Thyroid gland (tissue), 4 donors: ENCODE measurements at places on chromosomes 3 and 15. TPM values are rescaled to one million over a fixed set of nuclear protein-coding genes. Genes with fewer than 3 reads are reported as not detected.

NOX5 gene
- total RNA-seq: 0.73 TPM

CXCR6 gene
- 2.1 TPM for total RNA-seq

DNA sequence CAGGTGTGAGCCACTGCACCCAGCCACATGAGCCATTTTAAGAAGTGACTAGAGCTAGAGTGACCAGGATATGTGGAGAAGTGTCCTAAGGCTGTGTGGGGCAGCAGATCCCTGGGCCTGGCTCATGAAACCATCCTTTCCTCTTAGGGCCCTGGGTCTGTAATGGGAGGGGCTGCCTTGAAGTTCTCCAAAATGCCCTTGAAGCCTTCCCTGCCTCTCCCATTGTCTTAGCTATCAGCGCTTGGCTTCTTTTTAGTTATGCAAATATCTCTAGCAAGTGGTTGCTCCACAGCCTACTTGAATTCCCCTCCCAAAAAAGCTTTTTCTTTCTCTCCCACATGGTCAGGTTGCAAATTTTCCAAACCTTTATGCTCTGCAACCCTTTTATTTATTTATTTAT lies 112.4 kb upstream of the SPATA16 start:
- DNase-seq: no peak

- no peak for DNase-seq
Observed at GRCh38 chr3:168950622-168951021, 712.9 kb downstream of the MECOM start.

DNA sequence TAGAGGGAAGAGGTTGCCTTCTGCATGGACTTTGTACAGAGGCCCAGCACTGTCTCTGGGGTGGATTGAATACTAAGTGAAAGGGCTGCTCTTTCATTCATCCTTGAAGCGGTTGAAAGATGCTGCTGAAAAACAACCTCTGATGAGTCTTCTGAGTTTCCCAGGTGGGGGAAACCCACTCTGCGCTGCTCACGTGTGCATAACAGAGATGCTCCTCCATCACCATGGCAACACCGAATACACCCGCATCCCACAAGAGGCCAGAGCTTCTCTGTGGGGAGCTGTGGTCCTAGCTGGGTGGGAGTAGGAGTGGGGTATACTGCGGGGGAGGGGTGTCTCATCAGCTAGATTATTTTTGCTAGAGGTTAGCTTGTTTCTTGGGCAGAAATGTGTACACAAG lies 6.1 kb upstream of the SYN2 start:
- no peak for DNase-seq

DNA sequence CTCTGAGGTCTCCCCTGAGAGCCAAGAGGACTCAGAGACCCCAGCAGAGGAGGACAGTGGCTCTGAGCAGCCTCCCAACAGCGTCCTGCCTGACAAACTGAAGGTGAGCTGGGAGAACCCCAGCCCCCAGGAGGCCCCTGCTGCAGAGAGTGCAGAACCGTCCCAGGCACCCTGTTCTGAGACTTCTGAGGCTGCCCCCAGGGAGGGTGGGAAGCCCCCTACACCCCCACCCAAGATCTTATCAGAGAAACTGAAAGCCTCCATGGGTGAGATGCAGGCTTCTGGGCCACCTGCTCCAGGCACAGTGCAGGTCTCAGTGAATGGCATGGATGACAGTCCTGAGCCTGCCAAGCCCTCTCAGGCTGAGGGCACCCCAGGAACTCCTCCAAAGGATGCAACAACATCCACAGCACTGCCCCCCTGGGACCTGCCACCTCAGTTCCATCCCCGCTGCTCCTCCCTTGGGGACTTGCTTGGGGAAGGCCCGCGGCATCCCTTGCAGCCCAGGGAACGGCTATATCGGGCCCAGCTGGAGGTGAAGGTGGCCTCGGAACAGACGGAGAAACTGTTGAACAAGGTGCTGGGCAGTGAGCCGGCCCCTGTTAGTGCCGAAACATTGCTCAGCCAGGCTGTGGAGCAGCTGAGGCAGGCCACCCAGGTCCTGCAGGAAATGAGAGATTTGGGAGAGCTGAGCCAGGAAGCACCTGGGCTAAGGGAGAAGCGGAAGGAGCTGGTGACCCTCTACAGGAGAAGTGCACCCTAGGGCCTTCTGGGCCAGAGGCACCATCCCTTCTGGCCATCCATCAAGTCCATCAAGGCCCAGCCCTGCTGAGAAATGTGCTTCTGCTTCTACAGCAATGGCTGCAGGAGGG lies 23.6 kb downstream of the PLEKHO2 start:
- no peak for DNase-seq

GRCh38 chr3:106206613-106207012 lies 337.8 kb upstream of the CBLB start:
- no peak for DNase-seq

DNA sequence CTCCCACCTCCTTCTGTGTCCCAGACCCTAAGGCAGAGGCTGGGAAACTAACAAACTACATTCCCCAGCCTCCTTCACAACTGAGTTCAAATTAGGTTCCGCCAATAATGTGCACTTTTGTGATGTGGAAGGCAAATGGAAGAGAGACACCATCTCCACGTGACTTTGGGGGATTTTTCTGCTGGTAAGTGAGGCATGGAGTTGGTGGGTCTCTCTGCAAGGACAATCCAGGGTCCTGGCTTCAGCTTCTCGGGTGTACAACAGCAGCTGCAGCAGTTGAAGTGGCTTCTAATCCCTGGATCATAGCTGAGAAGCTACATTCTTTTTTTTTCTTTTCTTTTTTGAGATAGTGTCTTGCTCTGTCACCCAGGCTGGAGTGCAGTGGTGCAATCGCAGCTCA lies 58.9 kb upstream of the GATA2 start:
- no peak for DNase-seq

- peak; percentile 59 for DNase-seq
Observed at GRCh38 chr3:46574243-46574646, 8.1 kb upstream of the LRRC2 start.

DNA sequence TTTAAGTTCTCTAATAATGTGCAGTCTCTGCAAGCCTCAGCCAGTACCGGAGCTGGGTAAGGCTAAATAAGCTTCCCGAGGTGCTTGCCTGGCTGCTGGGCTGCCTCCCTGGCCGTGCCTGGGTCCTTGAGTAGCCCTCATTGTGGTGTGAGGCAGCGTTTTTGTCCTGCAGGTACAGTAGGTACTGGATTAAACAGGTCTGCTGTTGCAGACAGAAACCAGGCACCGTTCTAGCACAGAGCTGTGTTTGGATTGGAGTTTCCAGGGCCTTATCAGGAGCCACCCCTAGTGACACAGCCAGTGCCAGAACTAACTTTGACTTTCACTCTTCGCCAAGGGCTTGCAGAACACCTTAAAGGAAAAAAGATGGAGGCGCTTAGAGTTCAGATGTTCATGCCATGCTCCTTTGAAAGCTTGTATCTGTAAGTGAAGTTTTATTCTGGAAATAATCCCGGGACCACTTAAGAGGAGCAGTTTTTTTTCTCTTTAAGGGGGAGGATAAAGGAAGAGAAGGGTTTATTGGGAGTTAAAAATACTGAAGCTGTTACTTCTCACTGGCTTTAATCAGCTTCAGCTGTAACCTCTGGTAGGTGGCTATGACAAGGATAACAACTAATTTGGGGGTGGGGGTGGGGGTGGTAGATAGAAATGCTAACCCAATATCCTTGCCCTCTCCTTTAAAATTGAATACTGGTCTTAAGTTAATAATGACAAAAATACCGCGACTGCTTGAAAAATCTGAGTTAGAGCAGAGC lies 126.8 kb downstream of the MITF start:
- DNase-seq: peak; percentile 85

GRCh38 chr15:85972805-85973540 lies 106.7 kb upstream of the AGBL1 start:
- no peak for DNase-seq

DNA sequence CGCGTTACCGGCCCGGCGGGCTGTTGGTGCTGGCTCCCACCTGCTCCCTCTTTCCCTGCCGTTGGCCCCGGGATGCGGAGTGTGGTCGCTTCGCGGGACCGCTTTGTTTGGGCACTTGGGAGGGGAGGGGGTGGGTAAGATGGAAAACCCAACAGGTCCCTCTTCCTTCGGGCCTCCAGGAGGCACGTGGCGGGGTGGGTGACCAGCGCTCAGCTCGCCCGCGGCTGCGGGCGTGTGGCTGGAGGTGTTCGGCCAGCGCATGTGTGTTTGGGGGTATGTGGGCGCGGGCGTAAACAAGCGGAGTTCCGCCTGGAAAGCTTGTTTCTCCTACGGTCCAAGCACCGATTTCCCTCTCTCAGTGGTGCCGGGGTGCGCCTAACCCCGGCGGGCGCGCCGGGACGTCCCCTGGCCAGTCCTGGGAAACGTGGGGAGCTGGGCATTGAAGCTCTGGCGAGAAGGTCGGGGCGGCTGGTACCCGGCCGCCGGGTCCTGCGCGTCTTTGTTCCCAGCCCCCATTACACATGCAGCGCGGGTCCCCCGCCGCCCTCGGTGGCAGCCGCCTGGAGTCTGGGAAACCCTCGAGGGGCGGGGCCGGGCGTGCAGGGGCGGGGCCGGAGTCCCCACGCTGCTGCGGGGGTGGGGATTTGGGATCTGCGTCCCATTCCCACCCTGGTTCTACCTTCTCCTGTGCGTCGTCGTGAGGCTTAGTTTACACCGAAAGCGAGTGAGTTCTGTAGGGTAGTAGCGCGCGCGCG lies 1.4 kb downstream of the ACVR2B start:
- DNase-seq: peak; percentile 73

GRCh38 chr3:170848292-170848917 lies 21.6 kb downstream of the RPL22L1 start:
- DNase-seq: no peak
